ENCODE measurements at places on chromosomes 2 and 18.

DNA sequence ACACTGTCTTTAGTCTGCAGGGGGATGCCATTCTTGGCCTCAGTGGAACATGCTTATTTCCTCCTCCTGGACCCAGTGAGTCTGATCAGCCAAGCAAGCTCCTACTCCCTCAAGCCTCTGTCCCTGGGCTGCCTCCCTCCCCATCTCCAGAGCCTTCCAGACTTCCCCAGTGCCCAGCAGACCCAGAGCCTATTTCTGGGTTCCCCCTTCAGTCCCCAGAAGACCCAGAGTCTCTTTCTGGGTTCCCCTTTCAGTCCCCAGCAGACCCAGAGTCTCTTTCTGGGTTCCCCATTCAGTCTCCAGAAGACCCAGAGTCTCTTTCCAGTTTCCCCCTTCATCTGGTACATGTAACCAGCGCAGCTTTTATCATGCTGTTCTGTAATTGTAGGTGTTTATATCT lies 17.0 kb upstream of the PKDCC start:
- no peak for DNase-seq

- DNase-seq, result no peak
These were observed 105.5 kb downstream of the IRS1 start for GRCh38 chr2:226694149-226694548.

- no peak for DNase-seq
These were observed 23.3 kb downstream of the MAPRE3 start for GRCh38 chr2:26993768-26994167.

GRCh38 chr18:64171576-64171975 lies 22.7 kb upstream of the LINC00305 start:
- DNase-seq, result no peak

GRCh38 chr18:63676526-63677323 lies 15.0 kb upstream of the SERPINB3 start:
- DNase-seq, result no peak

DNA sequence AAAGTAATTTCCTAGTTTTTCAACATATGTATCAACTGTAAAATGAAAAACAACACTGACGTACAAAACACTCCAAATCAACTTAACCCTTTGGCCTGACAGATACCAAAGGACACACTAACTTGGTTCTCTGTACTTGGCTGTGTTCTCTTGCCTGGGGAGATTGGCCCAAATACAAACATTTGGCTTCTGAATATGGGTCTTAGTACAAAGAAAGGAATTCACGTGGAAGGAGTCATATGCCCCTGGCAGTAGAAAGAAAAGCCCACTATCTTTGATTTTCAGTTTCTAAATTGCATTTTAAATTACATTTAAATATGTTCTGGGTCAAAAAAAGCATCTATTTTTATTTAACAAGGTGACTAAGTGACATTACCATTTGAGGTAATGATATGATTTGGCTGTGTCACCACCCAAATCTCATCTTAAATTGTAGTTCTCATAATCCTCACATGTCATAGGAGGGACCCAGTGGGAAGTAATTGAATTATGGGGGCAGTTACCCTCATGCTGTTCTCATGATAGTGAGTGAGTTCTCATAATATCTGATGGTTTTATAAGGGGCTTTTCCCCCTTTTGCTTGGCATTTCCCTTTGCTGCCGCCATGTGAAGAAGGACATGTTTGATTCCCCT lies 153.6 kb upstream of the CCDC195 start:
- peak; percentile 54 for DNase-seq

DNA sequence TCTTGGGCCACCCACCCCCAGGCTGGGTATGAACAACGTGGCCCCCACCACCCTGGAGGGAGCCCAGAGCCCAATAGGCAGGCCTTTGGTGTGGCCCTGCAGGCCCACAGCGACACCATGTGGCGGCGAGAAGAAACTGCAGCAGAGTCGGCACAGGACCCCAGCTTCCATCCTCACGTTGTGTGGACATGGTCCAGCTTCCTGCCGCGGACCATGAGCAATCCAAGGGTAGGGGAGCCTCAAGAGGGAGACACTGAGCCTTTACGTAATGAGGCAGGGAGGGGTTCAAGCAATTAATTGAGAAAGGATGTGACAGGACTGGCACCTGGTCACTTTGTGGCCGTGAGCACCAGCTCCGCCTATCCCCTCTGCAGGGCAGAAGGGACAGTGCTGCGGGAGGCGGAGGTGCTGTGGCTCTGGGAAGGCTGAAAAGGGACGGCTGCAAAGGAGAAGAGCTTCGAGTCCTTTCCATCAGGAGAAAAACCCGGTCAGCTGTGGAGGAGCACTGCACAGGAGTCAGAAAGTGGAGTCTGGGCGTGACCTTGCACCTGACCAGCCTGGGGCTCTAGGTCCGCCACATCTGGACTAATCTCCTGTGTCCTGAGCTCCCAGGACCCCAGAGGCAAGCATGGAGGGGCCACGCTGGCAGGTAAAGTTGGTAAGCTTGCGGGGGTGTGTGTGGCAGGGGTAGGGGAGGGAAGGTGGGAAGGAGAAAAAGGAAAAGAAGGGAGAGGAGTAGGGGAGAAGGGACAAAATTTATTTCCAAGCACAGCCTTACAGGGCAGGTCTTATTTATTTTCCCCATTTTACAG lies 44.9 kb downstream of the TMEM37 start:
- peak; percentile 19 for DNase-seq
